D341Med (cell line): ENCODE measurements at places on chromosomes 2 and 18.

DNA sequence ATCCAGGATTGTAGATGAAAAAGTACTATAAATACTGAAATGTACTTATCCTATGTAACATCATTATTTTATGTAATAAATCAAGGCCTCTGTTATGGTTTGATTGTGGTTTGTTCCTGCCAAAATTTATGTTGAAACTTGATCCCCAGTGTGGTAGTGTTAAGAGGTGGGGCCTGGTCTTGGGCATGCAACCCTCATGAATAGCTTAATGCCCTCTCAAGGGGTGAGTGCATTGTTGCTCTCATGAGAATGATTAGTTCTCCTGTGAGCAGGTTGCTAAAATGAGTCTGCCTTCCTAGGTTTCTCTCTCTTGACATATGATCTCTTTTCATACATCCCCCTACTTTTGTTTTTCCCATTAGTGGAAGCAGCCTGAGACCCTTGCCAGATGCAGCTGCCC is 915.4 kb downstream of the TSN start:
- DNase-seq = no peak

DNA sequence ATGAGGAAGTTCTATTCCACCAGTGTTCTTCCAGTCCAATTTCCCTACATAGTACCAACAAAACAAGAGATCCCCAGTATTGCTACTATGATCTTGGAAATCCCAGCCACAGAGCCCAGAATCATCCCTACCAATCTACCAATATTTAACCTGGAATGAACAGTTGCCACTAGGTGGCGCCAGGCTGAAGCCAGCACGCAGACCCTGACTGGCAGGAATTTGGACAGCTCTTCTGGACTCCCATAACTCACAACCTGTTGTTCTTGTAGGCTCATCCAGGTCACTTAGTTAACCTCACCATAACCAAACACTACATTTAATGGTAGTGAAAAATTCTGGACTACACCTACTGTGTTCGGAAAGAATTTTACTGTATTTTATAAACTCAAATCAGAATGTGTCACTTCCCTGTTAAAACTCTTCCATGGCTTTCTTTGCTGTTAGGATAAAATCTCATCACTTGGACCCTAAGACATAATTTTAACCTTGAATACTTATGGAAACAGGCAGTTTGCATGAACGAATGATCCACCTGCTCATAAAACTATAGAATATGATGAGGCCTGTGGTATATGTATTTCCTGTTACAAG is 59.8 kb upstream of the SLC38A11 start:
- peak; percentile 73 for DNase-seq

GRCh38 chr2:145725876-145726275 is 1206.0 kb upstream of the ZEB2 start:
- no peak for DNase-seq

DNA sequence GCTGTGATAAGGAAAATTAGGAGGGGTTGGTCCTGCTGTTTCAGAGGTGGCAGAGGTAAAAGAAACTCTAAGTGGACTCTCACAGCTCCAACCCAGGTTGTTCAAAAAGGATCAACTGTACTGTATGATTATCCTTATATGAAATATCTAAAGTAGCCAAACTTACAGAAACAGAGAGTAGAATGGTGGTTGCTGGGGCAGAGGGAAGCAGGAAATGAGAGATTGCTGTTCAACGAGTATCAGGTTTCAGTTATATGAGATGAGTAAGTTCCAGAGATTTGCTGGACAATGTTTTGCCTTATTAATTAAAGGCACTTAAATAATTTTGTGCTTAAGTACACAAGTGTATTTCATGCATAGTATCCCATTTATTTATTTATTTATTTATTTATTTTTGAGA is 972.0 kb upstream of the LRRTM1 start:
- DNase-seq = no peak

DNA sequence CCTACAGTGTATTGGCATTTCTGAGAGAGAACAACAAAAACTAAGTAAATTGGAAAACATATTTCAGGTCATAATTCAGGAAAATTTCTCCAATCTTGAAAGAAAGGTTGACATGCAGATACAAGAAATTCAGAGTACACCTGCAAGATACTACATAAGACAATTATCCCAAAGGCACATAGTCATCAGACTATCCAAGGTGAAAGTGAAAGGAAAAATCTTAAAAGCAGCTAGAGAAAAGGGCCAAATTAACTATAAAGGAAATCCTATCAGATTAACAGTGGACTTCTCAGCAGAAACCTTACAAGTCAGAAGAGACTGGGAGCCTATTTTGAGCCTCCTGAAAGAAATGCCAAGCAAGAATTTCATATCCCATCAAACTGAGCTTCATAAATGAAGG is 449.0 kb upstream of the MMADHC start:
- no peak for DNase-seq

DNA sequence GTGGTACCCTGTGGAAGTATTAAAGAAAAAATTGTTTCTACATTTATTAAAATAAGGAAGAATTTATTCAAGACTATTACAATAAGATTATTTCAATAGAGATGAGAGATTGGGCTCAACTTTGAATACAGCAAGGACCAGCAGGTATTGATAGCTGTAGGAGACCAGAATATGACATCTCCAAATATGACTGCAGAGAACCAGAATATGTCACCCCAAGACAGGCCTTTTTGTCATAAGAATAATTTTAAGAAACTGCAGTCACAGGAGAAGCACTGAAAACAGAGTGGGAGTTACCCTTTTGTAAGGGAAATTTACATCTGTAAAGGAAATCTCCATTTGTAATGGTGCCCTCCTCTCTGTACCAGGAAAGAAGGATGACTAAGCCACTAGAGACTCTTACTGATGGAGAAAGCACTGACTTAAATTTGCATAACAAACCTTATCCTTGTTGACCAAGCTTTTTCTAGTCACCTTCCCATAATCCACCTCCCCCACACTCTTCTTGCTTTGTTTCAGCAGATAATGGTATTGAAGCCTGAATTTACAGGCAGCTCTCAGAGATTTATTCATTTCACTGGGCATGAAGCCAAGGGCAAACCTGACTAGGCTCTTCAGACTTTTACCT is 145.1 kb upstream of the RMP24 start:
- no peak for DNase-seq

GRCh38 chr2:215609089-215610032 is 173.5 kb upstream of the FN1 start:
- DNase-seq = no peak
